NCI-H1105 (cell line): ENCODE measurements at places on chromosomes 11 and 22.

GRCh38 chr11:69640995-69641581, at the start of gene CCND1:
CCND1 (plus strand) TSS chr11:69641156; CDS start chr11:69641314, 158 bp downstream.
- DNase-seq: peak; percentile 41

DNA sequence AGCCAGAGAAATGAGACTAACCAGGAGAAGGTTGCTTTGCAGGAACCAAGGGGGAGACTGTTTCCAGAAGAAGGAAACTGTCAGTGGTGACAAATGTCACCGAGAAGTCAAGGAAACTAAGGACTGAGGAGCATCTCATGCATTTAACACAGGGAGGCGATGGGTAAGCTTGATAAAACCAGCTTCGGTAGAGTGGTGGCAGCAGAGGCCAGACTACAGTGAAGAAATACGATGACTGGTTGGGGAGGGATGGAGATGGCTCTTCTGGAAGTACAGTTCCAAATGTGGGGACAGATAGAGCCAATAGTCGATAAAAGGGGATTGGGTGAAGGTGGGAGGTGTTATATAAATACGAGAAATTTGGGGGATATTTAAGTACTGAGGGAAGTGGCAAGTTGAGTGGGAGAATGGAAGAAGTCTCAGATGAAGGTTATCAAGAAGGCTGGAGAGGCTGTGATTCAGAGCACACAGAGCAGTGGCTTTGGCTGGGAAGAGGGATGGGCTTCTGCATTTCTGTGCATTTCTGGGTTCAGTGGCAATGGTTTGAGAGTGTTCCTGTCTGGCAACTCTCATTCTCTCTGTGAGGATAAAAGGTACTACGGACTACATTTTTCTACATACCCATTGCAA, 29.2 kb downstream of the SC5D start:
- DNase-seq: peak; percentile 19

DNA sequence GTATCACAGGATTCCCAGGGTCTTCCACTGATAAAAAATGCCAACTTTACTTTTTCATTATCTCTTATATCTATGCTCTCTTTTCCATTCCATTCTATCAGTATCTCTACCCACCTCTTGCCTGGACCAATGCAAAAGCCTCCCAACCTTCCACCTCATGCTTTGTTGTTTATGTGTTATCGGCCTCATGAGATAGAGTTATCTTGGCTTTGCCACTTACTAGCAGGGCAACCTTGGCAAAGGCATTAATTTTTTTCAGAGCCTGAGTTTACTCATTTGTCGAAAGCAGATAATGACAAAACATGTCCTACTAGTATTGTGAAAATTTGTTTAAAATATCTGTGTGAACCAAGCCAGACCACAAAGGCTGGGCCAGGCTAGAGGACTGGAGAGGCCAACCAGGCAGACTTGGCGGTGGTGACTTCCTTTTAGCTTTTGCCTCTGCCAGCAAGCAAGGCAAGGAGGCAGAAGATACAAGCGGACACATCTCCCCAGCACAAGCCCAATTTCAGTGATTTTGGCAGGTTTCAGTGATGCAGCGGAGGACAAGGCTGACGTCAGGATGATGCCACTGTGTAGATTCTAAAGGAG, 106.9 kb downstream of the ADAMTS15 start:
- DNase-seq: no peak

- DNase-seq: no peak
Observed at GRCh38 chr22:21980547-21980946, 2.0 kb downstream of the TOP3B start.

DNA sequence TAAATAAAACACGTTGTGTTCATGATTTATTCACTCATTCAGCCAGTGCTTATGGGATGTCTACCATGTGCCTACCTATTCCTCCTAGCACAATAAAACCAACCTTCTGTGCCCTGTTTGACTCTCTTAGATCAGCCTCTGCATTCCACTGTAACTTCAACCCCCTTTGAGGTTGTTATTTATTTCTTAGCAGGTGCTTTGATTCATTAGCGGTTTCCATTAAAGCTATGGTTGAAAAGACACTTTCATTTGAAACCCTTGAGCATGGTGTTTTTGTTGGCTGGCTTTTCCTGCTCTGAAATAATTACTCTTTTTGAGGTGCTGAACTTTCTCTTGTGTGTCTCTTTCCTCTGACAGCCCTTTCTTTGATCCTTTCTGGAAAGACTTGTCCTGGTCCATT, 570.6 kb upstream of the LARGE1 start:
- DNase-seq: no peak

DNA sequence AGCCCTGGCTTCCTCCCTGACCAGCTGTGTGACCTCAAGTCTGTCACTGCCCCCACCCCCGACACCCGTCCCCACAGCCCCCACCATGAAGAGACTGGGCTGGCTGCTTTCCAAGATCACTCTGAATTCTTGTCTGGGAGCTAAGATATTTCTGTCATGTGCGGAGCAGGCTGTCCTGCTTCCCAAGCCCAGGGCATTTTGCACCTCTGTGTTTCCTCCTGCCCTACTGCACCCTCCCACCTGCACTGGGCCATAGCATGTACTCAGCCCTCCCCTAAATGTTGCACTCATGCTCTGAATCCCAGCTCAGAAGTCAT, 30.3 kb upstream of the MYEOV start:
- no peak for DNase-seq

DNA sequence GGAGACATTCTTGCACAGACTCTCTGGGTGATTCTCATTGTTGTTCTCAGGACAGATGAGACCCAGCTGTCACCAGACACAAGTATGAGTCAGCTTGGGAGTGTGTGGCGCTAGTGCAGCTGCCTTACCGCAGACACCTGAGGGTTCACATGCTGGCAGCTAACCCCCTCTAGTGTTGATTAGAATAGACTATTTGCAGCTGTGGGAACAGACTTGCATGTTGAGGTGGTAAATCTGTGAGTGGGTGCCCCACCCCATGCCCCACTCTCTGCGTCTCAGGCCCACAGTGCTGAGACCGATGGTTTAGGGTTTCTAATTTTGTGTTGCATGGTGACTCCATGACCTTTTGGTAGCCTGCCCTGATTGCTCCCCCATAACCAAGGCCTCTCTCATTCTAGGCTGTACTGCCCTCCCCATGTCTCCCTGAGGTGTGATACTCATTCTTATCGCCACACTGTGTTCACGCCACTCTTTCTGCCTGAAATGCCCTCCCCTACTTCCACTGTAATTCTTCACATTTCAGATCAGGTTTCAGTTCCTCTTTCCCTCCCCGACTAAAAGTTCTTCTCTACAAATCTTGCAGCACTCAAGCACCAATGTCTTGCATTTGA, 73.7 kb upstream of the KIRREL3 start:
- peak; percentile 14 for DNase-seq

DNA sequence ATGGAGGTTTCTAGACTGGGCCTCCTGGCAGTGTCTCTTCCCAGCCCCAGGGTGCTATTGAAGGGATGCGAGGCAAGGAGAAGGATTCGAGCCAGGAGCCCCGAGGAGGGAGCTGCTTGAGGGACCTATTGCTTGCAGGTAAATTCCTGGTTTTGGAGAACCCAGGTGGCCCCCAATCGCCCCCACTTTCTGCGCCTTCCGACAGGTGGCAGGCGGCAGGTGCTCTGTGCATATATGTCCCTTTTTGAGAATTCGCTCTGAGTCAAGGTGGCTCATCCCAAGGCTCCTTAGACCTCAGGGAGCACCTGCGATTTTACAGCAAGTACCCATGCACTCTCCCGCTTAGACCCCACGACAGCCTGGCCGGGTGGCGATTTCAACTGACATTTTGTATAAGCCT, 40.3 kb upstream of the SHISAL1 start:
- DNase-seq: no peak

- no peak for DNase-seq
Observed at GRCh38 chr11:129605815-129606214, 209.8 kb upstream of the TMEM45B start.

DNA sequence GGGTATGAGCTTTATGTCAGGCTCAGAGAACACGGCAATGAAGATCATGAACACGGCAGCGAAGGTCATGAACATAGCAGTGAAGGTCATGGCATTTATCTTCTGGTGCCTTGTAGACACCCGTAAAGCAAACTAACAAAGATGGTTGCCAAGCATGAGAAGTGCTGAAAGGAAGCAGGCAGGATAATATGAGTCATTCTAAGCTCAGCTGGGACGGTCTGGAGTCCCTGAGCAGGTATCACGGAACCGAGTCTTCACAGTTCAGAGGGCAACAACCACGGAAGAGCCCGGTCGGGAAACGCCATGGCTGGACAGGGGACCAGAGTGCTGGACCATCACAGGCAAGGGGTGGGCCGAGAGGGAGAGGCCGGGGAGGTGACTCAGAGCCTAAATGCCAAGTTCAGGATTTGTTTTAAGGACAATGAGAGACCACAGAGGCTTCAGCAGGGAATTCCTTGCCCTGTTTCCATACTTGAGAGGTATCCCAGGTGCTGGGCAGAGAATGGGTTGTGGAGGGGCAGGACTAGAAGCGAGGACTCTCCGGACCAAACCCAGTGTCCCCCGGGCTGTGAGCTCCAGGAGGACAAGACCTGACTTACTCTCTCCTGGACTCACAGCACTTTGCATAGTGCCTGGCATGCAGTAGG, 13.1 kb upstream of the MS4A10 start:
- no peak for DNase-seq

- DNase-seq: no peak
Observed at GRCh38 chr22:49600891-49601431, 226.7 kb downstream of the BRD1 start.

- DNase-seq: no peak
Observed at GRCh38 chr11:133476570-133477250, 55.6 kb downstream of the OPCML start.

DNA sequence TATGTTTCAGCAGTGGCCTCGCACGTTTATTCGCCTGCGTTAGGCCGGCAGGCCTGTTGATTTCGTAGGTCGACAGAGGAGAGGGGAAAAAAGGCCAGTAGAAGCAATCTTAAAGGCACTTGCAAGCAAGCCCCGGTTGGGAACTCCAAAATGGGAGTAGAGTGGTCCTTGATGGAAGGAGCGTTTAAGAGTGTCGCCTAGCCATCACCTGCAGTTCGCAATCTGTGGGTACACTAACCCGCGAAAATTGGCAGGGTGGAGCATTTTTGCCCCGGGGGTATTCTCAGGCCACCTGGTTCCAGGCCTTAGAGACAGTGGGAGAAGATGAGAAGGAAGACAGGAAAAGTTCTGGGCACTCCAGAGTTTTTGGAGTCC, 1.1 kb downstream of the EWSR1 start:
- DNase-seq: no peak

- DNase-seq: no peak
Observed at GRCh38 chr11:18768472-18768901, 23.1 kb downstream of the PTPN5 start.

- DNase-seq: no peak
Observed at GRCh38 chr22:50165436-50166123, 5.0 kb upstream of the PANX2 start.

DNA sequence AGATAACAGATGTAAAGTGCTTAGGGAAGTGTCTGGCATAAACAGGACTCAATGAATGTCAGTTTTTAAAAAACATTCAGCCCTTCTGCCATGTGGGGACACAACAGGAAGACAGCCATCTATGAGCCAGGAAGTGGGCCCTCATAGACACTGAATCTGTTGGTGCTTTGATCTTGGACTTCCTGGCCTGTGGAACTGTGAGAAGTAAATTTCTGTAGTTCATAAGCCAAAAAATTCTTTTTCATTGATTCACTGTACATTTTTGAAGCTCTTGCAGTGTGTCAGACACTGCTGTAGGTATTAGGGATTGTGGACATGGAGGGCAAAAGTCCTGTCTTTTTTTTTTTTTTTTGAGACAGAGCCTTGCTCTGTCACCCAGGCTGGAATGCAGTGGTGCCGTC, 188.6 kb downstream of the HIPK3 start:
- DNase-seq: no peak

GRCh38 chr11:45026835-45027234, 76.2 kb upstream of the TP53I11 start:
- peak; percentile 79 for DNase-seq

DNA sequence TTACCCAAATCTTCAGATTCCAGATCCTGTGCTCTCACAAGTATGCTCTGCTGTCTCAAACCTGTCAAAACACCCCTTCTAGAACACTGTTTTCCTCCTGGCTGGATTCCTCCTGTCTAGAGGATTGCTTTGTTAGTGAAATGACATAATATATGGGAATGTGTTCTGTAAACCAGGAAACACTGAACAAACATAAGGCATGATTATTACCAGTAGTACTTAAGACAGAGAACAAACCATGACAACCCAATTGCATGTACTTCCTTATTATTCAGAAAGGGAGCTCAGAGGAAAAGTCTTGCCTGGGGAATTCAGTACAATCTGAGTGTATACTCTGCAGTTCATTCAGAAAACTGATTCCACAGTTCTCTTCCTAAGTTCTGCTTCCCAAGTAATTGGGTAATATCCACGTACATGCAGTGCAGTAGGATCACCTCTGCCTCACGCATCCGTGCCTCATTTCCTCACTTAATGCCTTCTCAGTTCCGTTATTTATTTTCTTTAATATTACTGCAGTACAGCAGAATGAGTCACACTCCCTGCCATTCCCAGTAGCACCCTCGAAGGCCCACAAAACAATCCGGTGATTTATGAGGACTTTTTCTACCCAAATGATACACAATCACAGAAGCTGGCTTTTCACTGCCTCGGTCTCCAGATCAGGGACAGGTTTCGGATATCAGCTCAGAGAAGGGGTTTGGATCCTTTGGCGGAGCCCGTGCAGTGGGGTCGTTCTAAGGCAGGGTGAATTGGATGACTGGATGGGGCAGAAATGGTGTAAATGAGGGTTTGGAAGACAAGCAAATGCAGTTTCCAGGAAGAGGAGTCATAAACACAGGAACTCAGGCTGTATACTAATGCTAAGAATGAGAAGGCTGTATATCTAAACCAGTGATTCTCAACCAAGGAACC, 896.9 kb downstream of the KCNA4 start:
- DNase-seq: no peak

GRCh38 chr11:75035911-75036565, 47.3 kb downstream of the NEU3 start:
- no peak for DNase-seq

- no peak for DNase-seq
Observed at GRCh38 chr11:16825968-16826367, 87.5 kb downstream of the C11orf58 start.
